LNCaP clone FGC (cell line): ENCODE measurements at places on chromosomes 5 and 9.

DNA sequence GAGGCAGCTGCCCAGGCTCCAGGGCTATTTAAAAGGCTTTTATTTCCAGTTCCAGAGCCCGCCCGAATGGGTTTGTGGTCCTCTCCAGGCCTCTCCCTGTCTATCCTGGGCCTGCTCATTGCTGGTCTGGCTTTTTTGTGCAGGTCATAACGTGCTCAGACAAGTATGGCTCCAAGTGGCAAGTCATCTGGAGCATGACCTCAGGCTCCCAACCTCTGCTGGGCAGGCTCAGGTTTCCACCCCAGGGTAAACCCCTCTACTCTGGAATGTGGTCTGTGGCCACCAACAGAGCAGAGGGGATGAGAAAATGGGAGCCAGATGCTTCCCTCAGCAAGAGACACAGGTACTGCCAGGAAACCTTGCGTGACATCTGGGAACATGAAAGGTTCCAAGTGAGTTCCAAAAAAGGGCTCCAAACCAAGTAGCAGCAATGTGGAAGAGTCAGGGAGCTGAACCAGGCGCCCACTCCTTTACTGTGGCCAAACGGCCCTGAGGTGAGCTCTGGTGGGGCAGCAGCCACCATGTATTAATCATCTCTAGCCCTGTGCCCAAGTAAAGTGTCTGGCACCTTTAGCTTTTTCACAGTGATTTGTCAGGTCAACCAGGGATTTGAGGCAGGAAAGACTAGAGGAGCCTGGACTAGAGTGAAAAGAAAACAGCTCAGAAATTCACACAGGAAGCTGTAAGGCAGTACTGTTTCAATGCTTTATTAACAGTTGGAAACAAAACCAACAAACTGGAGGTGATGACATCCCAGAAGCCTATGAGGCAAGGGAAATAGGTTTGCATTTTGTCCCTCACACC lies 25.7 kb downstream of the PCDHGC5 start:
- DNase-seq: no peak

- no peak for DNase-seq
These were observed 3.9 kb upstream of the FBP1 start for GRCh38 chr9:94643176-94643575.

DNA sequence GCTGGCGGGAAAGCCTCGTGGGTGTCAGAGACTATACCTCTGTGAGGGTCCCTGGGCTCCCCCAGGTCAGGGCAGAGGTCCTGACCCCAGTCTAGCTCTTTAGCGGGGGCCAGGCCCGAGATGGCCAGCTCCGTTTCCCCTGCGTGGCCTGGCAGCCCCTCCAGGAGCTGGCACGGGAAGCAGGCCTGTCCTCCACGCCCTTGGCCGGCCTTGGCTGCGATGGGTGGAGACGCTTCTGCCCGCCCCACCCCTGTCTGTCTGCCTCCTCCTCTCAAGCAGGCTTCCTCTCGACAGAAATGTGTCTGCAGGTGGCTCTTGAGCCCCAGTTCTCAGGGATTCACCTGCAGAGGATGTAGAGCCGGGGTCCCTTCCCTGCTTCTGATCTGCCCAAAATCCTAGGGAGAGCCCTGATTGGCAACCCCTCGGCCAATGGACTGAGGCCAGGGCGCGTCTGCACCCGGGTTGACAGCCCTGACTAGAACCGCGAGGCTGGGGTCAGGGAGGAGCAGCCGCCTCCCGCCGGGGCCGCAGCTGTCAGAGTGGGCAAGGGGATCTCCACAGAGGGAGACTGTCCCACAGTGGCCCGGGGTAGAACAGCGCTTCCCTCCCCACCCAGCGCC lies 2.6 kb upstream of the GRIN1 start:
- DNase-seq: no peak

GRCh38 chr9:1031951-1032601 lies 18.1 kb upstream of the DMRT2 start:
- no peak for DNase-seq

DNA sequence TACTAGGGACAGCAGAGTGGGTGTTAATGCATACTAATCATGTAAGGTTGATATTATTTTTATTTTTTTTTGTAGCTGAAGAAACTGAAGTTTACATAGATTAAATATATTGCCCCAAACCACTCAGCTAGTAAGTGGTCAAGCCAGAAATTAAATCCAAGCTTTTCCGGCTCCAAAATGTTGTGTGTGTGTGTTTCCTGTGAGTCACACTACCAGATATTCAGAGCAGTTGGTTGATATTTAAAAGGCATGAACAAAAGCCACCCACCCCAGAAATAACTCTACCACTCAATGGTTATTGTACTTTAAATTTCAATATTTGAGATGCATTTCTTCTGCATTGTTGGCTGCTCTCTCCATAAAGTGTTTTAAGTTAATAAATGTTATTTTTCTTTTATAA lies 29.5 kb downstream of the KCNN2 start:
- no peak for DNase-seq

DNA sequence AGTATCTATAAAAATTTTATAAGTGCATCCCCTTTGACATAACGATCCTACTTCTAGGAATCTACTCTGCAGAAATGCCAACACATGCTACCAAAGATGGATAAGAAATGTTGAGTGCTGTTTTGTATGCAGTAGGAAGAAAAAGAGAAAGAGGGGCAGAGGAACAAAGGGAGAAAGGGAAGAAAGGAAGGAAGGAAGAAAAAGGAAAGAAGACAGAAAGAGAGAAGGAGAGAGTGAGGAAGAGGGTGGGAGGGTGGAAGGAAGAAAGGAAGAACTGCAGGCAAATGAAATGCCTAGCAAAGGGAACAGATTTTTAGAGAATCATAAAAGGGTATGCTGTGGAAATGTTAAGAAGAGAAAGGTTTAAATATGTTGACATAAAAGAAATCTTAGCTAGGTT lies 48.5 kb upstream of the ALDOB start:
- DNase-seq: no peak
